H7 (cell line): ENCODE measurements at places on chromosomes 6 and 20. TPM values are rescaled to one million over a fixed set of nuclear protein-coding genes. Genes with fewer than 3 reads are reported as not detected.

NTSR1 gene
- total RNA-seq, result 0.30 and 1.1 TPM in 2 replicates

CASS4 gene
- total RNA-seq, result not detected in 2 replicates

SAMD3 gene
- total RNA-seq, result 2.8 and 11.5 TPM in 2 replicates

DCBLD1 gene
- total RNA-seq, result 12.0 and 12.1 TPM in 2 replicates

PNLDC1 gene
- not detected in 2 replicates for total RNA-seq

DNA sequence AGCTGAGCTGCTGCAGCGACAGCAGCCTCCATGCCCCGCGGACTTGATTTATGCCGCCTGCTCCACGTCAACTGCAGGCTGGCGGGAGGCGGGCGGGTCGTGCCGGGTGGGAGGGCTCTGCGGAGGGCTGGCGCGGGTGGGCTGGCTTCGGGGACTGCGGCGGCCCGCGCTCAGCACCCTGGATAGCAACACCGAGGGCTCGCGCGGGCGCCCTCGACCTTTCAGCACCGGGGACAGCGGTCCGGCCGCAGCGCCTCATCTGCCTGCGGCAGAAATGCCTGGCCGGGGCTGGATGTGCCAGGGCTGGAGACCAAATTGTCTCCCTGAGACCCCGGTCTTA is 792 bp downstream of the SNAP25 start:
- peak; percentile 87 for DNase-seq

DNA sequence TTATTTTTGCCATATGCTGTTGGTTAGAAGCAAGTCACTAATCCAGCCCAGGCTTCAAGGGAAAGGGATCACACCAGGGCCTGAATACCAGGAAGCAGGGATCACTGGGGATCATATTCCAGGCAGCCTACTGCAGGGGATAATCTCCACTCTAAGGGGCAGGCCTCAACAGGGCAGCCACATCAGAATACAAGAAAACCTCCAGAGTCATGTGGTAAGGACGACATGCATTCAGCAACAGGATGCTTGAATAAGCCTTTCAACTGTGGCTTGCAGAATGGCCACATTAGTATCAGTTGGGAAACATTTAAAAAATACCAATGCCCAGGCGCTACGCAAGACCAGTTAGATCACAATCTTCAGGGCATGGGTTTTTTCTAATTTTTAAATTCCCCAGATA is 109.1 kb downstream of the LY86 start:
- DNase-seq, result no peak

DNA sequence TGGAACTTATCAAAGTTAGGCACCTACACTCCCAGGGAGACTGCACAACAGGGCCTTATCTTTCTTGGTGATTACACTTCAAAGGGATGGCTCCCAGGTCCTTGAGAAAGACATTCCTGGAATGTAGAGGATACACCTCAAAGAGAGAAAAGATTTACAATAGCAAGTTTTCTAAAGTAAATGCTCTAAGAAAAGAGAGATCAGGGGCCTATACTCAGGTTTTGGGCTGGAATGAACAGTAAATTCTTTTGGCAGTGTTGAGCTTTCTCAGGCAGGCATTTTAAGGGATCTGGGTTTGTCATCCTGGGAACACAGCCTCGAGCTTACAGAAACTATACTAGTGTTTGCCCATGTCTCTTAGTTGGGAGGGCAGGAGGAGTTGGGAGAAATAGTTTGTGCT is 31.7 kb upstream of the ME1 start:
- no peak for DNase-seq

GRCh38 chr20:60630609-60631008 is 621.5 kb upstream of the CDH4 start:
- DNase-seq, result no peak

DNA sequence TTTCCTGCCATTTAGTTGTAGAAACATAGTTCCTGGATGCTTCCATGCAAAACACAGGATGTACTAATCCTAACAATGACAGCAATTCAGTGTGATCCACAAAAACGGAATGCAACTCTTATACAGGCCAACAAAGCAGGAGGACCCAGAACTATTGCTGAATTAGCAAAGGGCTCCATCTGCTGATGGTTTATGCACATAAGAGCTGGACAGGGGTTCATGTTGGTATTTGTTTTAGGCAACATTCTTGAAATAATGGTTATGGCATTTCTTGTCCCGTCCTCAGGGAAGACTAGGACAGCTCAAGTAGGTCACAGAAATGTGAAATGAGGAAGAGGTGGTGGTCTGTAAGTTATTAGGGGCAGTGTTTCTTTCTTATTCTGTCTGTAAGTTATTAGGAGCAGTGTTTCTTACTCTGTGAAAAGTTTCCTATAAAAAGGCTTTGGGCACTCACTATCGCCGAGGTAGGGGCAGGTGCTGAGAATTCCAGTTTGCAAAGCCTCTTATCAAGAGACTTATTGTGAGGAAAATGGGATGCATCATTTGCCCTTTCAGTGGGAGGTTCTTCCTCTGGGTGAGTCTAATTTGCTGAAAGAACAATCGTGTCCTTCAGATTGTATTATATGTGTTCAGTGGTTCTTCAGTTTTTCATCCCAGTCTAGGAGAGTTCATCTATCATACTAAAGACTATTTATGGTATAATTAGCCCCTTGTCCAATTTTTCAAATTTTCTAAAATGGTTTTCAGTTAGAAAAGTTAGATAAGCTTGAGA is 171.1 kb downstream of the MCHR2 start:
- DNase-seq, result peak; percentile 18

- no peak for DNase-seq
Observed at GRCh38 chr6:156554160-156554559, 223.0 kb upstream of the ARID1B start.

DNA sequence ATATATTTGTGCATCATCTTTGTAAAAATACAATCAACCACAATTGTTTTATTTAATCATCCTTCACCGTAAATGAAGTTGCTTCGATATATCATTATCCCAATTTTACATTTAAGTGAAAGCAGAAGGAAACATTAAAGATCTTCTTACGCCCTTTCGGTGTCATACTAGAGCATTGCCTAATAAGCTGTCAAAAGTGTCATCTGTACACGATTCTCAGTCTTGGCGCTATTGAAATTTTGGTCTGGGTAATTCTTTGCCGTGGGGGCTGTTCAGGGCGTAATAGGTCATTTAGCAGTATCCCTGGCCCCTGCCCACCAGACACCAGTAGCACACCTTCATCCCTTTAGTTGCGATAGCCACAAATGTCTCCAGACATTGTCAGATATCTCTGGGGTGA is 40.4 kb upstream of the TMEM170B start:
- DNase-seq, result no peak

DNA sequence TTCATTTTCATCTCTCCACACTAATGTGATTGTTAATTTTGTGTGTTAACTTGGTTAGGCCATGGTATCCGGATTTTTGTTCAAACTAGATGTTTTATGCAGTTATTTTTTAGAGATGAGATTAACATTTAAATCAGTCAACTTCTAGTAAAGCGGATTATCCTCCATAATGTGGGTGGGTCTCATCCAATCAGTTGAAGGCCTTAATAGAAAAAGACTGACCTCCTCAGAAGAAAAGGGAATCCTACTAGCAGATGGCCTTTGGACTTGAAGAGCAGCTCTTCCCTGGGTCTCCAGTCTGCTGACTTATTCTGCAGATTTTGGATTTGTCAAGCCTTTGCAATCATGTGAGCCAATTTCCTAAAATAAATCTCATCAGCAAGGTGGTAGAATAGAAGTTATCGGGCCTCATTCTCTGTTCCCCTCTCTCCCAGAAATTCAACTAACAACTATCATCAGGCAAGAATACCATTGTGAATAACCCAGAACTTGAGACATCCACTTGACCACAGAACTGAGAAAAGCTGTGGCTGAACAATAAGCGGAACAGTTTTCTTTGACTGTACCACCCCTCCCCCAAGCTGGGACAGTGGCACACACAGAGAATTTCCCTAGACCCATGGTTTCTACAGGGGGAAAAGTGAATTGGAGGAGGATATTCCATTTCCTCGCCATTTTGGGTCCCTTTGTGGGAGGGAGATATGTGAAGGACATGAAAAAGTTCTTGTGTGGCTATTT is 323.0 kb downstream of the UTRN start:
- no peak for DNase-seq

GRCh38 chr6:15386110-15386755 is 140.4 kb downstream of the JARID2 start:
- DNase-seq, result no peak

GRCh38 chr20:14633507-14633906 is 296.1 kb upstream of the FLRT3 start:
- DNase-seq, result no peak

DNA sequence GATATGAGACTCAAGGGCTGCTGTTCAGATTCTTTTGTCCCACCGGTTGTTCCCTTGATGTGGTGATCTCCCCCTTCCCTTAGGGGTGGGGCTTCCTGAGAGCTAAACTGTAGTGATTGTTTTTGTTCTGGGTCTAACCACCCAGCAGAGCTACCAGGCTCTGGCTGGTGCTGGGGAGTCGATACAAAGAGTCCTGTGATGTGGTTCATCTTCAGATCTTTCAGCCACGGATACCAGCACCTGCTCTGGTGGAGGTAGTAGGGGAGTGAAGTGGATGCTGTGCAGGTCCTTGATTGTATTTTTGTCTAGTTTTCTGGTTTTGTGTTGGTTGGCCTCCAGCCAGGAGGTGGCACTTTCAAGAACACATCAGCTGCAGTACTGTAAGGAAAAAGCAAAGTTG is 801.6 kb downstream of the EPHA7 start:
- no peak for DNase-seq

DNA sequence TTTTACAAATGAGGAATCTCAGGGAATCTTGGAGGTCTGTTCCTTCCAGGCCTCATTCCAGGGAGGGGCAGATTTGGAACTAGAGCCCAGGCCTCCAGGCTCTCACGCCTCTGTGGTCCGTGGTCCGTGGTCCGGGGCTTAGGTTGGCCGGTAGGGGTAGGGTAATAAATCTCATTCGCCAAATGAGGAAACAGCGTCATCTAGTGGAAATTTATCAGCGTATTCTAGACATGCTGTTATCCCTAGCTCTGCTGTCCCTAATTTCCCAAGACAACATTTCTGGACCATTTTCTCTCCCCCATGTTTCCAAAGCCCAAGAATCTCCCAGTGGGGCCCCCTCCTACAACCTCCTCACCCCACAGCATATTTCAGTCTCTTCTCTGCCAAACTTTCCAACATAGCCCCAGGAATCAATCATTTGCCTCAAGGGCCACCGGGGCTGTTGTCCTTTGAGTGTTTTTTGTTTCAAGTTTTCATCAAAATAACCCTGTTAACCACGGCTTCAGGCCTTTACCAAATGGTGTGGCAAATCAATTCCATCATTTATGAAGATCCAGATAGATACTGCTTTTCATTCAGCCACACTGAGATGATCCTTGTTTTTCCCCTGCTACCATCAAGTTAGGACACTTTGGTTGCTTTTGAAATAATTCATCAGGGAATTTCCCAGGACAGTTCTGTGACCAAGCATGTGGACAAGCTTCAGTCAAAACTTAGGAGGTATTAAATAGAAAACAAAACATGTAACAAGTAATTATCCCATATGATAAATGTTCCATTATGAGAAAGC is 126.8 kb downstream of the ALDH8A1 start:
- DNase-seq, result peak; percentile 77

- DNase-seq, result no peak
Observed at GRCh38 chr6:44672086-44672485, 284.6 kb downstream of the CDC5L start.

DNA sequence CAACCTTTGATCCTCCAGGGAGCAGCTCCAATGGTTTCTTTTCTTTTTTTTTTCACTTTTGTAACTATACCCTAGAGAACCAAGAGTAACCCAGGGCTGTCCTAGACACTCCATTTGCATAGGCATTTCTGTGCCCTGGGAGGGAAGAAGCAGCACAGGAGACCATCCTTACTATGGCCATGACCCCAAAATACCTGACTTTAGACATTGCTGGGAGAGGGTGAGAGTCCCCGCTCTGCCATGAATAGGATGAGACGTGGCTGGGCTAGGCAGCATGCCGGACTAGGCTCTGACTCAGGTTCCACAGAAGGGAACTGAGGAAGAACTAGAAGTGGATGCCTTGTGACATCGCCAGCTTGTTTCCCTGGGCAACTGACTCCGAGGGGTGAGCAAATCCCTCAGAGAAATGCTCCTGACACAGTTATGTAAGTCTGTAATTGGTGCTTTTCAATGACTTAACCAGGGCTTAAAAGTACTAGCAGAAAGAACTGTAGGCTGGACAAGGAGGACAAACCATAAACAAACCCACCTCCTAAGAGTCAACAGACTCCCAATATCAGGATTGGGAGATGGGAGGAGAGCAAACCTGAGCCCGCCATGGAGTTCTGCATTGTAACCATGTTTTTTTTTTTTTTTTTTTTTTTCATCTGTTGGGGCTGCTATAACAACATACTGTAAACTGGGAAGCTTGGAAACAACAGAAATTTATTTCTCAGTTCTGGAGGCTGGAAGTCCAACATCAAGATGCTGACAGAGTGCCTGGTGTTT is 910 bp upstream of the ADTRP start:
- no peak for DNase-seq

- DNase-seq, result no peak
Observed at GRCh38 chr20:39311851-39312506, 349.8 kb downstream of the DHX35 start.

DNA sequence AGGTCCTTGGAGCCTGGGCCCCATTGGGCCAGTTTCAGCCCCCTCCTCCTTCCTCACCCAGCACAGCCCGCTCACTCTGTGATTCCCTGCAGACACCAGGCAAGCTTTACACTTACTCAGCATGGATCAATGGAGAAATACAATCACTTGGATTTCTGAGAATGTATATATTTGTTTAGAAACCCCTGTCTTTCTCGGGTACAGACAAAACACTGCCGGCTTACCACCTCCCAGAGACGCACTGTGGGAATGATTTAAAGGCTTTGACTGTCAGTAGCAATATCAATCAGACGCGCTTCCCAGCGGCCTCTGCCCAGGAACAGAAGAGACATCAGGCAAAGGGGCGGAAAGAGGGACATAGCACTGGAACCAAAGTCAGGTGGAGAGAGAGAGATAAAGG is 186.5 kb downstream of the MAFB start:
- no peak for DNase-seq

DNA sequence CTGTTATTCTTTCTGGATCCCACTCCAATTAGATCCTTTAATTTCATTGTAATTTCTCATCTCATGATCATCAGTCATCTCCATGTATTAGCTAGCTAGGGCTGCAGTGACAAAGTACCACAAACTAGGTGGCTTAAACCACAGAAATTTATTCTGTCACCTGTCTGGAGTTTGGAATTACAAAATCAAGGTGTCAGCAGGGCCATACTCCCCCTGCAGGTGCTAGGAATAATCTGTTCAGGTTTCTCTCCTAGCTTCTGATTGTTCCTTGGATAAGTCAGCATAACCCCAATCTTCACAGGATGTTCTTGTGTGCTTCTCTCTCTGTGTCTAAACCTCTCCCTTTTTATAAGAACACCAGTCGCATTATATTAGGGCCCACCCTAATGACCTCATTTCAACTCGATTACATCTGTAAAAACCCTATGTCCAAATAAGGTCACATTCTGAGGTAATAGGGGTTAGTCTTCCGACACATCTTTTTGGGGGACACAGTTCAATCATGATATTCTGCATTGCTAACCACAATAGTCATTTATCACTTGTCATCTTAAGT is 40.5 kb downstream of the BEND6 start:
- DNase-seq, result peak; percentile 39

- no peak for DNase-seq
Observed at GRCh38 chr6:135496800-135497411, 634 bp downstream of the AHI1 start.

DNA sequence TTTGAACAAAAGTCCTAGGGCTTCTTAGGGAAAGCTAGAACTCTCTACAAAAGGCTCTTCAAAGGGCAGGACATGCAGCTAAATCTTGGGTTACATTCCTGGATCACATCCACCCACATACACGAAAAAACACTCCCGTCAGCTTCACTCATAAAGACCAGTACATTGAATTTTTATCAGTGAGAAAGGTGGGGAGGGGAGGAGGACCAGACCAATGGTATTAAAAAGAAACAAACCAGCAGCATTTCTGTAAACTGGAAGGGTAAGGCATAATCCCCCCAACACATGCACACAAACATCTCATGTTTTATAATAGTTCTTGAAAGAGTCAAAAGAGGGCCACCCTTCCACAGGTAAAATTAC is 31.6 kb downstream of the MYLK4 start:
- DNase-seq, result no peak
